ENCODE measurements at places on chromosomes 11 and 22.

DNA sequence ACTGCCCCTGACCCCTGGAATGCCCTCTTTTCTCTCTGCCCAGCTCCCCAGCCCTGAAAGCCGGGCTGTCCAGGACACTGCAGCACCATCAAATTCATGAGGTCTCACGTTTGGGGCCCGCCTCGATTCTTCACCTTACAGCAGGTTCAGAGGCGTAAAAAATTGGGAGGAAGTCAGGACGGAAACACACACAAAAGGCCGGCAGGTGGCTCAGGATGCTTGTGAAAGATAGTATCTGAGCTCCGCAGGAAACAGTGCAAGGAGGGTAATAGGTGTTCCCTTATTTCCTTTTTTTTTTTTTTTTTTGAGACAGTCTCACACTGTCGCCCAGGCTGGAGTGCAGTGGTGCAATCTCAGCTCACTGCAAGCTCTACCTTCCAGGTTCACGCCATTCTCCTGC lies 4.1 kb downstream of the RFPL2 start:
- no peak for DNase-seq

DNA sequence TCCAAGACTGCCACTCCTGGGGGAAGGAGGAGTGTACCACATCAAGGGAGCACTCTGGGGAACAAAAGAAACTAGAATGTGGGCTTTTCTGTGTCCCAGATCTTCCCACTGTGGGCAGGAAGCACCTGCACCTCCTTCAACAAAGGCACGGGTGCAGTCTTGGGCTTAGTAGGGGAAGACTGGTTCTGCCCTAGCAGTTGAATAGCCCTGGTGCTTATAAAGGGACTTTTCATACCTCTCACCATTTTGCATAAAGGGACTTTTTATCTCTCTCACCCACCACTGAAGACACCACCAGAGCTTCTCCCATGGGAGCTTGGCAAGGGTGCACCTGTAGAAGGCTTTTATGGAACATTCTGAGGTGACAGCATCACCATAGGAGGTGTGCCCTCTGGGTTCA lies 65.8 kb upstream of the MS4A8 start:
- no peak for DNase-seq

DNA sequence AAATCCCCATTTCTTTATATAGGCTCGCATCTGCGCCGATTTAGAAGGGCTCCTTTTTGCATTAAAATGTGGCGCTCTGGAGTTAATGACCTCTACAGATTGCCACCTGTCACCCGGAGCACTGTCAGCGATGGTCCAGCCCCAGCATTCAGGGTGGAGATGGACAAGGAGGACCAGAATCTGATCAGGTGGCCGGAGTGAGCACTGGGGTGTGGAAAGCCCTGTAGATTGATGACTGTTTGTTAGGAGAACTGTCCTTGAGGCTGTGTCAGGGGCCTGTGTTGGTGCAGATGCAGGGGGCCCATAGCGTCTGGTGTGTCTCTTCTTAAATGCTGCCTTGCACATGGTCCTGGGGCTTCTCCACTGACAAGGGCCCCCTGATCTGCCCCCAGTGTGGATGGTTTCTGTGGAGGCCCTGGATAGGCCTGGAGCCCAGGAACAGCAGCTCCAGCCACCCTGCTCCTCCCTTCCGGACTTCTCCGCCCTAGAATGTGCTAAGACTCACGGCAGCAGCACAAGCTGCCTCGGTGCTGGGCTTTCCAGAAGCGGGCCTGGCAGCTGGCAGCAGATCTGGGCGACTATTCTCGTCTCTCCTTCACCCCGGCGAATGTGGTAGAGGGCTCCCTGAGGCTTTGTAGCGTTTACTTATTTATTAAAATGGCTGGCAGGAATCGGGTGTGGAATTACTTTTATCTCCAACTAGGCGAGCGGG lies 1333.3 kb downstream of the BRD1 start:
- no peak for DNase-seq

DNA sequence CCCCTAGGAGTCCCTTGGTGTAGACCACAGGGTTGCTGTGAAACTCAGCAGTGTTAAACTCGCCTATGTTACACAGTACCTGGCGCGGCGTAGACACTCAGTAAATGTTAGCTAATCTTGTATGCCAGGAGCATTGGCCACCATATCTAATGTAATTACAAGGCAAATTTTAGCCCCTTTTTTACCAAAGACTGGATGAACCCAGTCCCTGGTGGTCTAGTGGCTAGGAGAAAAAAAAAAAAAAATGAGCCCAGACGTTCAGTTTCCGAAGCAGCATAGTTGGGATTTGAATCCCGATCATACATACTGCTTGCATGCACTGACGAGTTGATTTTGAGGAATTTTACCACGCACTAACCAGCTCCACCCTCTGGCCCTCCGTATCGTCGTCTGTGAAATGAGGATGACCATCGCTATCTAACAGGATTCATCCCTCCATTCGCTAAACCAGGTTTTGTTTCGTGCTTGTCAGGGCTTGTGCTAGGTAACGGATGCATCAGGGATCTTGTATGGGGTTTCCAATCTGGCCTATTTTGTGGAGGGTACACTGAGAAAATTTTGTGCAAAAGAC lies 688 bp downstream of the PTS start:
- no peak for DNase-seq

DNA sequence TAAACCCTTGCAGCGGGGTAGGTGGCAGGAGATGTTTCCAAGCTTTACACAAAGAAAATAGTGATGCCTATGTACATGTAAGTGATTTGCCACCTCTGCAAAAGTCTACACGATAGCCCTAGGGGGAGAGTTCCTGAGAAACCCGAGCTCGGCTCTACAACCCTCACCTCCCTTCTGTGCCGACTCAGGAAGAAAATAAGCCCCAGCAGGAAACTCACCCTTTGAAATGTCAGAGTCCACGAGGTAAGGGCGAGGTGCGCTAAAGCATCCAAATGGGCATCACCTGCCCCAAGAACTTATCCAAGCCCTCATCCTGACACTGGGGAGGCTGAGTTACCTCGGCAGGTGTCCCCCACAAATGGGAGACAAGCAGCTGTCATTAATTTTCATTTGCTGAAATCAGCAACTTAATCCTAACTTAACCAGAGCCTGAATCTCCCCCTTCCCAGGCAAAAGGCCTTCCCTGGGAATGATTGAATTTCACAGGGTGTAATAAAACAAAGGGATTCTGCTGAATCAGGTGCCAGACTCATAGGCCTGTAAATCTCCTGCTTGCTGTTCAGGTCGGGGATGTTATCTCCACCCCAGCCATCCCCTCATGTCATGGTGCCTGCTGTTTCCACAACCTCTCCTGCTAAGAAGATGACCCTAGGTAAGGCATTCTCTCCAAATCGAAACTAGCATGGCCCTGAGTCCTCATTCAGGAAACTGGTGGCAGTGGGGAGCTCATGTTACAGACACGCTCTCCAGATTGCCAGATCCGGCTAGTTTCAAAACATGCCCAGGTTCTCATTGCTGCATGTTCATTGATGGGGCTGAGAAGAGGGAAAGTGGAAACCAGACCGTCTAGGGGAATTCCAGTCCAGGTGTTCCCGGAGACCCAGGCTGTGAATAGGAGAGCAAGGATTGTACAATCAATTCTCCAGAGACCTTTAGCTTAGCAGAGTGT lies 105.3 kb upstream of the KIRREL3 start:
- DNase-seq: no peak

GRCh38 chr11:134170177-134170918 lies 53.4 kb downstream of the NCAPD3 start:
- no peak for DNase-seq

- DNase-seq: no peak
These were observed 53.8 kb downstream of the KIAA1671 start for GRCh38 chr22:25006354-25006753.

DNA sequence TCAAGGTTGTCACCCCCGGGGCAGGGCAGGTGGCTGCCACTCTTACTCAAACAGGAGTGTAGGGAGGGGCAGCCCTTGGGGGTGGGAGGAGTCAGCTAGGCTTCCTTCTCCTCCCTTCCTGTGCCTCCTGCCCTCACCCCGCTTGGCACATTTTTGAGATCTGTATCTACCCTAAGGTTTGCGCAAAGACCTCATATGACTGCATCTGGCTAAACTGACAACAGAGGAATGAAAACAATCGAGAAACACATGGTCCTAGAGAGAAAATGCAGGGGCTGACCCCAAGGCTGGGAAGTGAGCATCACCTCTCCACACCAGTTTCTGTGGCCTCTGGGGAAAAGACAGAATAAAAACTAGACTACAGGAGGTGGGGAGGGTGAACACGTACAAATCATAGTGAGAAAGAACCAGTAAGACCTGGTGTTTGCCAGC lies 28.1 kb downstream of the IGSF9B start:
- peak; percentile 84 for DNase-seq

GRCh38 chr11:118418766-118419165 lies 17.4 kb downstream of the ATP5MG start:
- no peak for DNase-seq

DNA sequence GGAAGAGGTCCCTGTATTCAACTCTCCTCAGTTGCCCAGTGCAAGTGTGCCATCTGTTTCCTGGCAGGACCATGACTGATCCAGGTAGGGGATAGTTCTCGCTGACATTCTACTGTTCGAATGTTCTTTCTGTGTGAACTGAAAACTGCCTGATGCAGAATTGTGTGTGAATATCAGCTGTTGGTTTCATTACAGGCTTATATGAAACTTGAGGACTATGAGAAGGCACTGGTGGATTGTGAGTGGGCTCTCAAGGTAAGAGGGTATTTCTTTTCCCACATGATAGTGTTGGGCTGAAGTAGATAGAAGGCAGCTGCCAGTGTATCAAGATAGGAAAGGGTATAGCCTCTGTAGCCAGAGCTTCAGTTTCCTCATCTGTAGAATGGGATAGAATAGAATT lies 15.3 kb downstream of the TTC12 start:
- no peak for DNase-seq

DNA sequence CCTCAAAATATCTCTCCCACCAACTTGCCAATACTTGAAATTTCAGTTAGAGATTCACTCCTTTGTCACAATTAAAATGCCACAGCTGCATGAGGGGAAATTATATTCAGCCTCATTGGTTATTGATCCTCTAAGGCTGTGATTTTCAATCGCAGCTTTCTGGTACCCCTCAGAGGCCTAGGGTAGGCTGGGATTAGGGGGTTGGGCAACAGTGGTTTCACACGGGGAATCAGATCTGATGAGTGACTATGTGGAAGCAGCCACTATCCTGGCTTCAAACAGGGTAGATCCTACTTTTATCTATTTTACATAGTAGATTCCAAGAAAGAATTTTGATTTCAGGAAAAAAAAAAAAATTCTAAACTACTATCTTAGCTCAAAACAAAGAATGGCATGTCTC lies 252.5 kb downstream of the DCDC1 start:
- no peak for DNase-seq

GRCh38 chr11:31813391-31814175 lies 2.5 kb upstream of the PAX6 start:
- DNase-seq: no peak

- no peak for DNase-seq
These were observed 48.1 kb upstream of the FGF3 start for GRCh38 chr11:69867076-69868005.

- DNase-seq: no peak
These were observed 57.9 kb upstream of the NUP160 start for GRCh38 chr11:47906066-47906465.

DNA sequence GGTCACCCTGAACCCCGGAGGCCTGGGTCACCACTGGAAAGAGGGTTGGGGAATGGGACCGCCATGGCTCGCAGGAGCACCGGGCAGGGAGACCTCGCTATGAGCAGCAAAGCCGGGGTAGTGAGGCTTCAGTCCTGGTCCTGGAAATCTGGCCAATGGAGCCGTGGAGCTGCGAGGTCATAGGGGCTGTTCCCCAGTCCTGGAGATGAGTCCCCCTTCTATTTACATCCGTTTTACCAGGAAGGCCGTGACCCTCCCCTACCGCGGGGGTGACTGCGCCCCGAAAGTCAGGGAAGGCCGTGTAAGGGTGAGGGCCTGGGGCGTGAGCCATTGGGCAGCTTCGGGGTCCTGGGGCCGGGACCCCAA lies 449 bp downstream of the PIDD1 start:
- no peak for DNase-seq

DNA sequence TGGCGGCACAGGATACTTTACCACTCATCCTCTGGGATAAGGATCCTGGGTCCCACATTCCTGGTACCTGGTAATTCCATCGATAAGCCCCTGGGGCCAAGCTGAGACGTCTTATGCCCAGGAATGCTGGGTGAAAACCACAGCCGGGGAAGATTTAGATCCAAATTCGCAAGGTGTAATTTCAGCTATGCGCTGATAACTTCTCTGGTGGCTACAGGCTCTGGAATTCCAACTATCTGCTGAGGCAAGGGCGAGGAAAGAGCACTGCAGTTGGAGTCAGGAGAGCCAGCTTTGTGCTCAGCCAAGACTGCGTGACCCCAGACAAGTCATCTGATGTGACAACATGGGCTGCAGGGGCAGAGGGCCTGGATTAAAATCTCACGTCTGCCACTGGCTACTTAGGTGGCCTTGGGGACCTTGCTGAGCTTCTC lies 9.9 kb upstream of the MYEOV start:
- DNase-seq: no peak

DNA sequence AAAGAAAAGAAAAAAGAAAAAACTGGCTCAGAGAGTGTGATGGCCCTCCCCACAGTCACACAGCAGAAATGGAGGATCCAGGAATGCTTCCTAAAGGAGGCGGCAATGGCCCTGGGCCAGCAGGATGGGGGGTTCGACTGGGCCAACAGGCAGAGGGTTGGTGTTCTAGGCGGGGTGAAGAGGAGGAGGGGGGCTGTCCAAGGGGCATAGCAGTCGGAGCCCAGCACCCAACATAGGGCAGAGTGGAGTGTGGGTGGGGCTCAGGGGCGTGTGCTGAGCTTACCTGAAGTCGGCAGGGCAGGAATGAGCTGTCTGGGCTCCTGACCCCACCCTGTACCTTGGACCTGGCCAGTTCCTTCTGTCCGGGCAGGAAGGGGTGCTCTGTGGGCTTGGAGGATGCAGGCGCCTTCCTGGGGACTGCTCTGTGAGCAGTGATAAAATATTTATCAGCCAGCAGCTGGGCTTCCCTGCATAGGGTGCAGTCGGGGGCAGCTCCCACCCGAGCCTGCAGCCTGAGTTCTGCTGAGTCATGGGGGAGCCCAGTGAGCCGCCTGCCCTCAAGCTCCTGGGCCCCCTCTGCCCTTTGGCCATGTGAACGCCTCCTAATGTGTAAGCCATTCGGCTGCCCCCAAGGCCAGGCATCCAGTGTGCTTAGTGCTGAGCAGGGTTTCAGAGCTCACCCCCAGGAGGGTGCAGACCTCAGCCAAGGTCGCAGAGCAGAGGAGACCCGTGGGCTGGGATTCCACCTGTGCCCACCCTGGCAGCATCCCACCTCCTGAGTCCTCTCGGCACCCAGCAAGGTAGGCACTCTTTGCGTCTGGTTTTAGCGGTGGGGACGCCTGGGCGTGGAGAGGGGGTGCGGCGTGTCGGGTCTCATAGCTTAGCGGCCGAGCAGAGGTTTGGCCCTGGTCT lies 25.3 kb upstream of the PRR5 start:
- DNase-seq: no peak

- no peak for DNase-seq
These were observed 202.9 kb downstream of the MIAT start for GRCh38 chr22:26860301-26860700.

All from activated CD8-positive, alpha-beta memory T cell treated with anti-CD3 and anti-CD28 coated beads, Interleukin-2, amount 50 U/mL, for 48 hours (primary cell).